ENCODE measurements at places on chromosomes 3 and 15.

GRCh38 chr3:64741341-64741740 lies 53.5 kb upstream of the ADAMTS9 start:
- DNase-seq = no peak

GRCh38 chr3:43028001-43028400 lies 48.9 kb downstream of the GASK1A start:
- no peak for DNase-seq

- no peak for DNase-seq
Measured at GRCh38 chr3:4060064-4060463, 243.1 kb upstream of the SETMAR start.

GRCh38 chr3:171348121-171348520 lies 112.1 kb downstream of the TNIK start:
- DNase-seq = no peak

DNA sequence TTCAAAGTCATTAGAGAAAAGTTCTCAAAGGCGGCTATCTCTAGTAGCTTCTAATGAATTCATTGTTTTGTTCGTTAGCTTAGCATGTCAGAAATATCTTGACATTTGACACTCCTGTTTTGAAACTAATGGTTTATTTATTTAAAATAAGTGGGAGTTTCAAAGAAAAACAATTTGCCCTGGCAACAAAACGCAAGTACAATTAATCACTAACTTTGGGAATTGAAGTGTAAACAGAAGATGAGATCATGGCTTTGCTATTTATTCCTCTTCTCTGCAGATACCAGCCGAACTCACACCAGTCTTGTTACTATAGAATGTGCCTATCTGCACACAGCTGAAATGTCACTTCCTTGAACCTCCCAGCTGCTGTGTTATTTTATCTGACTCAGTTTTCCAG lies 27.5 kb downstream of the MASP1 start:
- DNase-seq = no peak

- DNase-seq = no peak
Measured at GRCh38 chr3:184134746-184135148, 411 bp upstream of the EIF2B5 start.

DNA sequence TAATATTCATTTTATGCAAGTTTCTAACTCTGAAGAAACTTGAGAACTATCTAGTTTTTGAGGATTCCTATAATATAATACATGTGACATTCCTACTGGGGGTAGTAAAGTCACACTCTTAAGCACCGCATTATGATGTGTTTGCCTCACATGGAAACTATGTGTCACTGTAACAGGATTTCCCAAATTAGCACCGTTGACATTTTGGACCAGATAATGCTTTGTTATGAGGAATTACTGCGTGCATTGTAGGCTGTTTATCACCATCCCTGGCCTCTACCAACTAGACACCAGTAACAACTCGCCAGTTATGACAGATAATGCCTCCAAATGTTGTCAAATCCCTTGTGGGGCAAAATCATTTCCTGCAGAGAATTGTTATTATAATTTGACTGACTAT lies 267.8 kb downstream of the RAP2B start:
- no peak for DNase-seq

GRCh38 chr15:36430726-36431265 lies 148.6 kb upstream of the CDIN1 start:
- no peak for DNase-seq

Data from NCI-H1436 (cell line).